Activated CD4-positive, alpha-beta T cell treated with anti-CD3 and anti-CD28 coated beads, Interleukin-2, amount 10 ng/mL, durations not matched to agents 7 days and 5 days (primary cell): ENCODE measurements at places on chromosomes 5 and 9.

GRCh38 chr5:83800201-83800600 lies 79.5 kb upstream of the HAPLN1 start:
- no peak for DNase-seq

DNA sequence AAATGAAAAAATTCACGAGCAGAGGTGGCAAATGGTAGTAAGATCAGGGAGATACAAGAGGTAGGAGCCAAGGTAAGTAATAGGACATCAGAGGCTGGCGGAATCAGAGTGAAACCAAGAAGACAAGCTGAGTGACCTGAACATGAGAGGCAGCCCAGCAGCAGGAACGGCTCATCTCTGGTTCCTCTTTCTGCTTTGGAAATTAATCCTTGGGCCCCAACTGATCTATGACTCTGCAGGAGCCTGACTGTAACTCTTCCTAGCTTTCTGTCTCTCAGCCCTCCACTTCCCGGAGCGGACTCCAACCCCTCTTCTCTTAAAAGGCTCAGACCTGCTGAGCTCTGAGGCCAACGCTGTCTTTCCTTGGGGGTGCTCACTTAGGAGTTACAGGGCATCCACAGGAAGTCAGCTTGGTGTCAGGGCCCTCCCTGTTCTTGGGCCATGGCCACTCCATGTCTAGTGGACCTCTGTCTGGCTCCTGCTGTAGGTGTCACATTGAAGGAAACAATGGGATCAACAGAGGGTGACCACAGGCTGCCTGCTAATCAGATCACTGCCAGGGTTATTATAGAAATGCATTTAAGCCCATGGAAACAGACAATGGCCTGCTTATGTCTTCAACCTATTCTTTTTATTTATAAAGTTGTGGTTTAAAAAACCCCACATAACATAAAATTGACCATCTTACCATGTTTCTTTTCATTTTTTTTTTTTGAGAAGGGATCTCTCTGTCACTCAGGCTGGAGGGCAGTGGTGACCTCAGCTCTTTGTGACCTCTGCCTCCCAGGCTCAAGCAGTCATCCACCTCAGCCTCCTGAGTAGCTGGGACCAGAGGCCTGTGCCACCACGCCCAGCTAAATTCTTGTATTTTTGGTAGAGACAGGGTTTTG lies 22.5 kb upstream of the SHB start:
- no peak for DNase-seq

- DNase-seq: no peak
Observed at GRCh38 chr9:114061830-114062474, 16.1 kb downstream of the AMBP start.

GRCh38 chr5:134249469-134250379 lies 23.9 kb upstream of the PPP2CA start:
- DNase-seq: no peak

DNA sequence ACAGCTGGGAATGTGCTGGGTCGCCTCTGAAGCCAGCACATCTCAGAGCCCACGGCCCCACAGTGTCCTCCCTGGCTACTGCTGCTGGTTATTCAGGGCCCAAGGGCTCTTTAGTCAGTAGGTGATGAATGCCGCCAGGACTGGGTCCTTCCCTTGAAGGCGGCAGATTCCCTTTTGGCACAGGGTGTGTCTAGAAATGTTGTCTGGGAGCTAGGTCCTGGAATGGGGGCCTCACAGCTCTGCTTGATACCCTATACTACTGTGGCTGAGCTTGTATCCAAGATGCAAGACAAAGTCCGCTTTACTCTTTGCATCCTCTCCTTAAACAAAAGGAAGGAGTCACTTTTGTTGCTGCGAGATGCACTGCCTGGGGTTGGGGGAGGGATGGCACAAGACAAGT lies 33.1 kb downstream of the MEGF9 start:
- no peak for DNase-seq

- no peak for DNase-seq
Observed at GRCh38 chr9:101354143-101354764, 30.6 kb downstream of the BAAT start.

GRCh38 chr5:151643388-151643787 lies 43.3 kb downstream of the SPARC start:
- no peak for DNase-seq

DNA sequence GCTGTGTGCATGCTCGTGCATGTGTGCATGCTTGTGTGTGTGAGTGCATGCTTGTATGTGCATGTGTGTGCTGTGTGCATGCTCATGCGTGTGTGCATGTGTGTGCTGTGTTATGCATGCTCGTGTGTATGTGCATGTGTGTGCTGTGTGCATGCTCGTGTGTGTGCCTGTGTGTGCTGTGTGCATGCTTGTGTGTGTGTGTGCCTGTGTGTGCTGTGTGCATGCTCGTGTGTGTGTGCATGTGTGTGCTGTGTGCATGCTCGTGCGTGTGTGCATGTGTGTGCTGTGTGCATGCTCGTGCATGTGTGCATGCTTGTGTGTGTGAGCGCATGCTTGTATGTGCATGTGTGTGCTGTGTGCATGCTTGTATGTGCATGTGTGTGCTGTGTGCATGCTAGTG lies 30.3 kb upstream of the SH3PXD2B start:
- no peak for DNase-seq

DNA sequence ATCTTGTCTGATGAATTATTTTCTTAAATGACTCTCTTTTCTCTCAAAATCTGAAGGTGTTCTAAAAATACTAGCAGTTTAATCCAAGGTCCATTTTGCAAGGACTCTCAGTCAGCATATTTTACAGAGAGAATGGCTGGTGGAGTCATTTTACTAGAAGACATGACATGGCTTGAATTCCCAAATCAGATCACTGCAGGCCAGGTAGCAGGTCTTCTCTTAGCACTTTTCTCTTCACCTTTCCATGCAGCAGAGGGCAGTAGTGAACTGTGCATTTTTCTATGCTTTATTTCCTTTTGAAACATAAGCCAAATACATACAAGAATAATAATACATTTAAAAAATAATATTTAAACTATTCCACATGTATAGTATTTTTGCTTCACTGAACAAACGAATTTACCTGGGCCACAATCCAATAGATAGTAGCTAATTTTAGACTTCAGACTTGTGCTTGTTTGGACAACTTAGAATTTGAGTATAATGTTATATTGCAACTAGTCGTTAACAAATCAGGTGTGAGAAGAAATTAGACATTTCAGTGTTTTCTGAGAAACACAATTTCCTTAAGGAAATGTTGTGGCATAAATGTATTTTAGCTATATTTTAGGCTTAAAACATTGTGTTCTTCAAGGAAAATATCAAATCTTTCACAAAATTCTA lies 289.4 kb upstream of the DAB2 start:
- DNase-seq: peak; percentile 54

DNA sequence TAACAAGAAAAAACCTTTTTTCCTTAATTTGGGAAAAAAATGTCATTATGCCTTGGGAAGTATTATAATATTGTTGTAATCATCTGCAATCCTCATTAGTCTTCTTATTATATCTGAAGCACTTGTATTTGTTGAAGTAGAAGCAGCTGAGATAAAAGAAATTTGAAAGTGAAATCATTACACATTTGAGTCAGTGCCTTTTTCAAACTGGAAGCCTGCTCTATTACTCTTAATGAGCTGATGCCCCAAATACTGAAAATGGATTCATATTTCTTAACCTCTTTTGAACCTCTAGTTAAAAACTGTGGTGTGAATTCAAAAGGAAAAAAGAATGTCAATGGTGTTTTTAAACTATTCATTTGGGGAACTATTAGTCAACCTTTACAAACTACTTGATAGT lies 1027.7 kb downstream of the NR2F1-AS1 start:
- DNase-seq: no peak

- no peak for DNase-seq
Observed at GRCh38 chr5:62684310-62684709, 105.7 kb downstream of the LRRC70 start.

GRCh38 chr5:119071561-119071995 lies 691 bp downstream of the DMXL1 start:
- DNase-seq: no peak

DNA sequence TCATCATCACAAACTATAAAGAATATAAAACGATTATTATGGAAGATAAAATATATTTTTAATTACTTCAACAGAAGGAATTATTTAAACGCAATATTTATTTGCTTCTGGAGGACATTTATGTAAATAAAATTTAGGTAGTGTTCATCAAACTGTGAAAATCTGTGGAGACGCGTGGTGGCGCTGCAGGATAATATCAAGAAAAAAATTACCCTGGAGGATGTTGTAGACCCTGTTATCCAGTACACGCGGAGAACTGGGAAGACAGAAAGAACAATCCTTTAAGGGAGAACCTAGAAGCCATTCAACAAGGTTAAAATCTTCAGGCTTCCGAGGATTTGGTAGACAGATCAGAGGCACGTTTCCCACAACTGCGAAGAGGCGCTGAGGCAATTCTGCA lies at the start of gene PCDHB12:
Gene PCDHB12 (plus strand): TSS at position 242 of the 400 bp plus-strand sequence. CDS start 189 bp downstream, outside the sequence.
- DNase-seq: no peak

GRCh38 chr5:116564312-116564711 lies 10.3 kb downstream of the SEMA6A start:
- DNase-seq: no peak

GRCh38 chr9:124570942-124571666 lies 63.9 kb upstream of the NR5A1 start:
- DNase-seq: no peak

GRCh38 chr9:108845507-108845906 lies 10.3 kb downstream of the ACTL7B start:
- no peak for DNase-seq

DNA sequence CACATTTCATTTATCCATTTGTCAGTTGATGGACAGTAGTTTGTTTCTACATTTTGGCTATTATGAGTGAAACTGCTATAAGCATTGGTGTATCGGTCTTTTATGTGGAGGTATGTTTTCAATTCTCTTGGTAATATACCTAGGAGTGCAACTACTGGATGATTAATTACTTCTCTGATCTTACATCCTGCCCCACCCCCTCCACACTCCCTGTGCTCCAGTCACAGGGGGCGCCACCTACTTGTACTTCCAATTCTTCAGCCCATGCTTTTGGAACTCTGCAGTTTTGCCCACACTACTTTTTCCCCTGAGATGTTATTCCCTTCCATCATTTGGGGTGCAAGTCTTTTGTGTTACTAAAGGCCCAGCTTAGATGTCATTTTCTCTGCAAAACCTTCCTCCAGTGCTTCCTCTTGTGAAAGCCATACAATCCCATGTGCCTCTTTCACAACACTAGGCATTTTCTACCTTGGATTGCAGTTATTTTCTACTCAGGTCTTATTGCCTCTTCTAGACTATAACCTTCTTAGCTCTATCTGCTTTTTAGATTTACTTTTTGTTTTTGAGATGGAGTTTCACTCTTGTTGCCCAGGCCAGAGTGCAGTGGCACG lies 42.1 kb downstream of the SEC61B start:
- no peak for DNase-seq

GRCh38 chr5:151569132-151570046 lies 21.7 kb downstream of the FAT2 start:
- DNase-seq: no peak

DNA sequence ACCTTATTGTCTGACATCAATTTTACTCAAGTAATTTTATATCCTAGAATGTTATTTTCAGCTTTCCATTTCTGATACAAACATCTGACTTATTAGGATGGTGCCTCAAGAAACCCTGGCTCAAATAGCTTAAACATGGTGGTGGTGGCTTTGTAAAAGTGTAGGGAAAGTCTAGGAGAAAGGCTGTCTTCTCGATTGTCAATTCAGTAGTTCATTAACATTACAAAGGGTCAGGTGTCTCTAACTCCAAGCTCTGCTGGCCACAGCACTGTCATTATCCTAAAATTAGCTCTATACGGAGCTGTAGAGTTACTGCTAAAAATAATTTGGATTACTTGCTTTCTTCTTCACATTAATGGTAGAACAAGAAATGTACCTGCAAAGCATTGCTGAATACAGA lies 1360.1 kb upstream of the CDH6 start:
- DNase-seq: no peak

DNA sequence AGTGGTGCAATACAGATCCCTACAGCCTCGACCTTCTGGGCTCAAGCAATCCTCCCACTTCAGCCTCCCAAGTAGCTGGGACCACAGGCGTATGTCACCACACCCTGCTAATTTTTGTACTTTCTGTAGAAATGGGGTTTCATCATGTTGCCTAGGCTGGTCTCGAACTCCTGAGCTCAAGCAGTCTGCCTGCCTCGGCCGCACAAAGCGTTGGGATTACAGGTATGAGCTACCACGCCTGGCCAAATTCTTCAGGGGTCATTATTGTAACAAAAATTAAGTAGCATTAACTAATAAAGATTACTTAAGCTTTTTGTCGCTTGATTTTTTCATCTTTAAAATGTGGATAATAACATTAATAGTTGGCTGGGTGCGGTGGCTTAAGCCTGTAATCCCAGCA lies 195.3 kb upstream of the IER5L start:
- DNase-seq: no peak

- no peak for DNase-seq
Observed at GRCh38 chr9:126491949-126492348, 121.8 kb upstream of the LMX1B start.

- DNase-seq: no peak
Observed at GRCh38 chr5:160105686-160106360, 13.4 kb downstream of the PWWP2A start.

GRCh38 chr9:121317737-121318630 lies 50.0 kb downstream of the GSN start:
- DNase-seq: no peak

- DNase-seq: no peak
Observed at GRCh38 chr9:87751868-87752267, 25.9 kb downstream of the CTSL start.

DNA sequence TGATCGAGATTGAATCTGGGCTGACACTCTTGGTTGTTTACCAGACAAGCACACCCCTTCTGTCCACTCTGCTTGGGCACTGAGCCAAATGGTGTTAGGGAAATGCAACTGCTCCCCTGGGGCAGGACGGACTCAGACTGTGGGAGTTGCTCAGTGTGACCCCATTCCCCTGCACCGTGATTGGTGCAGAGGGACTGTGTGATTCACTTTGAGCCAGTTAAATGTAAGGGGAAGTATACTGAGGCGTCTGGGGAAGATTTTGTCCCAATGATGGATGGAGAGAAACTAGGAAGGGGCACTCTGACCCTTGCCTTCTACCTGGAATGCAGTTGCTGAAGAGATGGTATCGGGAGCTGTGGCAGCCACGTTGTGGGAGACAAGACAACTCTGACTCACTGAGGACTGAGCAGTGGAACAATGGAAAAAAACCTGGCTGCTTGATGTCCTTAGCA lies 196.0 kb upstream of the ANKRD55 start:
- no peak for DNase-seq

DNA sequence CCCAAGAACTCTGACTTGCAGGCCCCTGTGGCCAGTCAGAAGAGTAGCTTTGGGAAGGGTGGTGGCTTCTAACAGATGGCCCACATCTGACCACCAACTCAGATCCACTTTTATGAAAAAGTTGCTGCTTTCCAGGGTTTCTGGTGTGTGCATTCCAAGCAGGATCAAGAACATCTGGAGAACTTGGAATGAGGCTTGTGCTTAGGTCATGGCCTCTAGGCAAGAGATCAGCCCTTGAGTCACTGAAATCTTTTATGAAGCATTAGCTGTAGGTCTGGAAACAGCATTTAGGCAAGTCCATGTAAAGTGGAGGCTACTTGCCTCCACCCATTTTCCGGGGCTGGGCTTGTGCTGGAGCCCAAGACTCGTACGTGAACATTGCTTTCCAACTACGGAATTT lies 433.3 kb downstream of the SH3GL2 start:
- no peak for DNase-seq

GRCh38 chr5:155554500-155554899 lies 540.9 kb downstream of the KIF4B start:
- no peak for DNase-seq
